ENCODE measurements at places on chromosomes 3 and 15. TPM values are rescaled to one million over a fixed set of nuclear protein-coding genes. Genes with fewer than 3 reads are reported as not detected.

DNA sequence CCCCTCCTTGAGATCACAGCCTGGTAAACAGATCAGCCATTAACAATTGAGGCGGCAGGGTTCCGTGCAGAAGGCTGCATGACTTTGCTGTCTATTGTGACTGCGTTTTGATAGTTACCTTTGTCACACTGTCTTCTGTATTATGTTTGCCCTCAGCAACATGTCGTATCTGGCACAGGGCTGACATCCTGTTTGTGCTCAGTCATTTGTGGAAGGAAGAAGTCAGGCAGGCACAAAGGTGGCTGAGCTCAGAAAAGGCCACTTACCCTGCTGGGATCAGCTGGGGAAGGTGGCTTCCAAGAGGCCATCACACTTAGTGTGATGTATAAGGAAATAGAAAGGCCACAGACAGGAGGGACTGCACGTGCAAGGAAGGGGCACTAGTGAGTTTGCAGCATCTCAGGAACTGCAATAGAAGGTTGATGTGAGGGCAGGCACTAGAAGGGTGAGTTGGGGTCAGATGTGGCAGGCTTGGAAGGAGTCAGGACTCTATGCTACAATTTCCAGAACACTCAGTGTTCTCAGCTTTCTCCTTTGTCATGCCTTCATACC lies 13.4 kb downstream of the PML start:
- DNase-seq = no peak
- H3K4me3 ChIP-seq = no peak overlapping the region
- H3K4me1 ChIP-seq = peaks cover 68% of the 10 kb centered on the region
- H3K27ac ChIP-seq = no peak overlapping the region

- H3K27ac ChIP-seq = no peak overlapping the region
- no peaks in the 10 kb centered on the region for H3K36me3 ChIP-seq
- no peaks in the 10 kb centered on the region for H3K4me1 ChIP-seq
- no peak for DNase-seq
- H3K27me3 ChIP-seq = no peaks in the 10 kb centered on the region
- no peak overlapping the region for H3K4me3 ChIP-seq
Observed at GRCh38 chr3:174330303-174330702, 528.8 kb upstream of the NAALADL2 start.

DNA sequence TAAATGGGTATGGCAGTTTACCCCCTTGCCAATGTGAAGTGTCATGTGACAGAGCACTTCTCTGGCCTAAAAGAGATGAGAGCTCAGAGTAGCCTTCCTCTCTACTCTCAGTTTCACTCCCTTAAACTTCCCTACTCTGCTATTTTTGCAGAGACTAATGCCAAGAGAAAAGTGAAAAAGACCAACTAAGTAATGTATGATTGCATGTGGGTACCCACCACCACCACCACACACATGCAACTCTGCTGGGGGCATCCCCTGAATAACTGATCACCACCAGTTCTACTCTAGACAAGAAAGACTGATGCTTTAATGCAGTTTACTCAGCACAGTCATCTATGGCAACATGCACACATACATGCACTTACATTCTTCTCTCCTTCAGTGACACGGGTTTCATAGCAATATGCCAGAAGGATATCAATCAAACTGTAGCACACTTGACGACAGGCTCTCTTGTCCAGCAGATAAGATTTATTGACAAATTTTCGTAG lies 31.3 kb downstream of the SHQ1 start:
- no peak overlapping the region for H3K4me3 ChIP-seq
- no peaks in the 10 kb centered on the region for H3K27me3 ChIP-seq
- H3K36me3 ChIP-seq = no peaks in the 10 kb centered on the region
- no peak for DNase-seq
- H3K27ac ChIP-seq = no peak overlapping the region
- H3K4me1 ChIP-seq = peaks cover 11% of the 10 kb centered on the region

- no peaks in the 10 kb centered on the region for H3K4me1 ChIP-seq
- H3K27ac ChIP-seq = no peak overlapping the region
- no peaks in the 10 kb centered on the region for H3K27me3 ChIP-seq
- no peak overlapping the region for H3K4me3 ChIP-seq
- no peaks in the 10 kb centered on the region for H3K36me3 ChIP-seq
Observed at GRCh38 chr3:54845551-54845950, 82.3 kb downstream of the LRTM1 start.

DNA sequence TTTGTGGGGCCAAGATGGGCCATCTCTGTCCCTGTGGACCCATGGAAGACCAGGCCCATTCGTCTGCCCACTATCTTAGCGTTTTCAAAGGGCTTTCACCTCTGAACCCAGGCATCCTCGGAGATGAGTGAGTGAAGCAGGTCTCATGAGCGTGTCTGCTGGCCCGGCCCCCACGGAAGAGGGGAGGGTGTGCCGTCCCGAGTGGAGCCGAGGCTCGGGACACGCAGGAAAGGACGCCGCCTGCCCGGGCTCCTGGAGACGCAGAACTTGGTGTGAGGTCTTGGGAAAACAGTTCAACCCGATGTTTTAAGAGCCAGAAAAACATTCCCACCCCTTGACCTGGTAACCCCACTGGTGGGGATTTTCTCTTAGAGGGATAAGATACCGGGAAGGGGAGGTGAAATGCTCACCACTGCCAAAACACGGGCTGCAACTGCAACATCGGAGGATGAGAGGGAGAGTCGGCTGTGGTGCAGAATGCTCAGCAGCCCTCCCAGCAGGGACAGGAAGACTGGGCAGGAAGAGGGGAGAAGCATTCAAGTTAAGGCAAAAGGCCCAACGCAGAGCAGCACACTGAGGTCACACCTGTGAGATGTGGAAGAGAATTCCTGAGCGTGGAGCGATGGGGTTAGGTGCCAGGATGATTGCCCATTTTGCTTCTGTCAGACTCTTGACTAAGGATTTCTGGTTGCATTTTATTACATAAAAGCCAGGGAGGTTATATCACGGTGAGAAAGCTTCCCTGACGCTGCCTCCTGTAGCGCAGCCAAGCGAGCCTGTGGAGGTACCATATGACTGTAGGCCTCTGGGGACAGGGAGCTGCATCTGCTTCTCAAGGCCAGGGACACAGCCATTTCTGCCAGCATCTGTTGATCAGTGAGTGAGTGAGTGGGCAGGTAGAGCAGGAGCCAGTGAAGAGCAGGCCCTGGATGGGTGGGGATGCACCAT lies 14.1 kb upstream of the STAB1 start:
- H3K36me3 ChIP-seq = peaks cover 70% of the 10 kb centered on the region
- no peaks in the 10 kb centered on the region for H3K27me3 ChIP-seq
- DNase-seq = no peak
- no peak overlapping the region for H3K27ac ChIP-seq
- H3K4me3 ChIP-seq = no peak overlapping the region

Gene ADCY5
- not detected for polyA plus RNA-seq

- H3K27me3 ChIP-seq = no peaks in the 10 kb centered on the region
- H3K4me1 ChIP-seq = no peaks in the 10 kb centered on the region
- DNase-seq = no peak
- H3K4me3 ChIP-seq = no peak overlapping the region
- no peaks in the 10 kb centered on the region for H3K36me3 ChIP-seq
Observed at GRCh38 chr3:57382933-57383332, 90.4 kb upstream of the ASB14 start.

DNA sequence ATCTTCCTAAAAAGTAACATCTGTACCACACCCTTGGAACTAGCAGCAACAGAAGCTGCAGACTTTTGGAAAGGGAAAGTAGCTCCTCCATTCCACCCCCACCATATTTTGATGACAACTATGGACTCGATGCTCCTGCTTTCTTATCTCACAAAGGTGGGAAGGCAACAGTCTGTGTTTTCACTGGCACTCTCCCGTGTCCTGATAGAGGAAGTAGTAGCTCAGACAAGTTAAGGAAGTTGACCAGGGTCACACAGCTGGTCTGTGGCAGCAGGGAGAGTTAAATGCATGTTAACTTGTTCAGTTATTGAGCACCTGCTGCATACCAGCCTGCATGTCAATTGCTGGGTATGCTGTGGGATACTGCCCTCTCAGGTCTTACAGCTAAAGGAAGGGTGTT lies 33.1 kb downstream of the BHLHE40 start:
- H3K27ac ChIP-seq = no peak overlapping the region
- DNase-seq = no peak
- peaks cover 53% of the 10 kb centered on the region for H3K4me1 ChIP-seq
- H3K36me3 ChIP-seq = no peaks in the 10 kb centered on the region
- H3K27me3 ChIP-seq = no peaks in the 10 kb centered on the region

GRCh38 chr3:185313693-185314246 lies 49.2 kb upstream of the MAP3K13 start:
- H3K36me3 ChIP-seq = no peaks in the 10 kb centered on the region
- no peaks in the 10 kb centered on the region for H3K27me3 ChIP-seq
- no peak for DNase-seq

Gene GNAT1
- not detected for polyA plus RNA-seq

Gene SYNM
- polyA plus RNA-seq = 0.09 TPM

Gene TLR9
- polyA plus RNA-seq = not detected

GRCh38 chr3:123411340-123412040 lies 37.4 kb downstream of the ADCY5 start:
- H3K27me3 ChIP-seq = no peaks in the 10 kb centered on the region
- no peak overlapping the region for H3K4me3 ChIP-seq
- no peaks in the 10 kb centered on the region for H3K4me1 ChIP-seq
- no peak overlapping the region for H3K27ac ChIP-seq
- H3K36me3 ChIP-seq = no peaks in the 10 kb centered on the region

All from CD4-positive, alpha-beta memory T cell (primary cell).